Activated CD4-positive, CD25-positive, alpha-beta regulatory T cell treated with anti-CD3 and anti-CD28 coated beads, Interleukin-2, amount 50 U/mL, for 16 hours (primary cell): ENCODE measurements at places on chromosomes 13 and 19.
A peak's percentile ranks its signal among the peaks of the same experiment; 100 is the strongest.

- no peak for DNase-seq
Observed at GRCh38 chr13:114261328-114261965, 20.0 kb upstream of the UPF3A start.

DNA sequence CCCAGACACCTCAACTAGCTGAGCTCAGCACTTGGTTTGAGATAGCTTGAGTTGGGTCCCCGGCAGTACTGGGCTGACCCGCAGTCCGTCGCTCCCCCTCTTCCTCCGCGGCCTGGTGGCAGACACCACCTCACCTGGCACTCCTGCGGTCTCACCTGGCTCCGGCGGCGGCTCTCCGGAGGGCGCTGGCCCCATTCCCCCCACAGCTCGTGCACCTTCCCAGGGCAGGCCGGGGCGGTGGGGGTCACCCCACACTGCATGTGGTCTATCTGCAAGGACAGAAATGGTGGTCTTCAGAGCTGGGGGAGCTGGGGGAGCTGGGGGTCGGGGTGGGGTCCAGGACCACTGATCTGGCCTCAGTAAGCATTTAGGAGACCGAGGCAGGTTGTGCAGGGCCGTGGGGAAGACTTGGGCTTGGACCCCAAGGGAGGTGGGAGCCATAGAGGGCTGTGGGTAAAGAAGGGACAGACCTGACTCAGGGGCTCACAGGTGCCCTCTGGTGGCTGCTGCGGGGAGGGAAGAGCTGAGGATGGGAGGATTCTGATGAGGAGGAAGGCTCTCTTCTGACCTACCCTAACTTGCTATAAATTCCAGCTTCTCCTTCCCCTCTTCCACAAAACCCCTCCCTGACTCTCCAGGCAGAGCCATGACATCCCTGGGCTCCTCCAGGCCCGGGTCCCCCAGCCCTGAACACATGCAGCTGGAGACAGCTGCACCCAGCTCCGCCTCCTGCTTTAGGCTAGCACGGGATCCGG, 6.7 kb upstream of the PLIN4 start:
- peak; percentile 44 for DNase-seq

GRCh38 chr19:57105976-57106721, 13.6 kb upstream of the USP29 start:
- no peak for DNase-seq

DNA sequence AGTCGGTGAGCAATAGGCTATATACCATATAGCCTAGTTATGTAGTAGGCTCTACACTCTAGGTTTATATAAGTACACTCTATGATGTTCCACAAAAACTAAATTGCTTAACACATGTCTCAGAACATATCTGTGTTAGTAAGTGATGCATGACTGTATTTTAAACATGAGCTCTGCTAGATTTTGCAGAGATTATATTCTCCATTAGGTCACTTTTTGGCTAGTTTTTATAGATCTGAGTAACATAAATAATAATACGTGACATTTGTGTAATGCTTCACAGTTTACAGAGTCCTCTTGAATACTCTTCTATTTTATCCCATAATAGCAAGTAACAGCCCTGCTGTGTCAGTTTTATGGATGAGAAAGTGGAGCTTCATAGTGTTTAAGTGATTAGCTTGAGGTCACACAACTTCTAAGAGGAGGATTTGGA, 47.8 kb downstream of the NDFIP2 start:
- DNase-seq = no peak

DNA sequence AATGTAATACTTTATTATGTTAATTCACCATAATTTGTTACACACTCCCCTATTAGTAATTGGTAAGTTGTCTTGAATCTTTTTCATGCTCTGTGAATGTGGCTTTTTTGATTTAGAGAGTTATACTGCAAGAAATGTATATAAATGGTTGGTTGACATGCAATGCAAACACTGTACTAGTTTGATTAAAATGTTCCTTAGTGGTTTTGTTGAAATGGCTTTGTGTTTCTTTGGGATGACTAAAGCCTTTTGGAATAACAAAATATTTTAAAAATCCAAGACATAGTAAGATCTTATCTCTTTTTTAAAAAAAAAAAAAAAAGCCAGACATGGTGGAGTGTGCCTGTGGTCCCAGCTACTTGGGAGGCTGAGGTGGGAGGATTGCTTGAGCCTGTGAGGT, 10.5 kb downstream of the LAMP1 start:
- DNase-seq = no peak

DNA sequence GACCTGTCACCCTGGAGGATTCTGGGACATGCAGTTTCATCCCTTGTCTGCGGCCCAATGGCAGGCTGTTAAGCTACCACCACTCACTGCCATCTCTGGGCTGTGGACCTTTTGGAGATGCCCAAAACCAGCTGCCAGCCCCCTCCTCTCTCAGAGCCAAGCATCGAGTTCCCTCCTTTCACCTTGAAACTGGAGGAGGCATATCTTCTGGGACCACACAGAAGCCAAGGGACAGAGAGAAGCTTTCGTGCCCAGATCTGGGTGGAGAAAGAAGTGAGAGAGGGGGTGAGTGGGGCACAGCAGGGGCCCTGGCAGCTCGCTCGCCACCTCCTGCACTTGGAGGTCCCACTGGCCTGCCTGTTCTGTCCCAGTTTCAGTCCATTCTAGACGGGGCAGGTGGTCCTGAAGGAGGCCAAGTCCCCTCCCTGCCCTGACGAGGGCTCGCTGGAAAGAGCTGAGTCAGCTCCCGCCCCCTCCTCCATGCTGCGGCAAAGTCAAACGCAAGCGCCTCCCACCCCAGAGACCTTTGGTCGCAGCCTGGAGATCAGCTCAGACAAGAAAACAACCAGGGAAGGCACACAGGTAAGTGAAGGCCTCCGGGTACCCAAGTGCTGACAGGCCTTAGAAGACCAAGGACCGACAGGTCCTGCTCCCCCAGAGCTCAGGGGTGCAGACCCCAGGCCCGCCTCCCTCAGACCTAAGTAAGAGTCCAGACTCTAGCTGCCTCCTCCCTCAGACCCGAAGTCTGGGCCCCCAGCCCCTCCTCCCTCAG, 3.8 kb downstream of the BCAT2 start:
- no peak for DNase-seq

- DNase-seq = no peak
Observed at GRCh38 chr13:74289107-74289506, 154.9 kb upstream of the KLF12 start.

DNA sequence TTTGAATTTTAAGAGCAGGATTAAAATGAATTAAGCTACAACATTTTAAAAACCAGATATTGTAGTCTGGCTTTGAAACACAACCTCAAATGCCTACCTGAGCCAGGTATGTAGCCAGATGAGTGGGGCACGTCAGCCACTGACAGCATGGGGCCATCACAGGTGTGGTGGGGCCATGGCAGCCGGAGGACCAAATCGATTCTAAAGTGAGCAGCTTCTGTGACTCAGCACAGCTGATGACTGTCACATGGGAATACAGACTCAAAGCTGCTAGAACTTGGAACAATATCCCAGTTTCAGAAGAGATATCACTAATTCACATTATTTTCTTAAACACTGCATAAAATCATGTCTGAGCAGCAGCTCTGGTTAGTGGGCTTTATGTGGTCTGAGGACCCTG, 52.8 kb downstream of the SERP2 start:
- no peak for DNase-seq

GRCh38 chr19:19551853-19552192, 13.8 kb downstream of the CILP2 start:
- no peak for DNase-seq

DNA sequence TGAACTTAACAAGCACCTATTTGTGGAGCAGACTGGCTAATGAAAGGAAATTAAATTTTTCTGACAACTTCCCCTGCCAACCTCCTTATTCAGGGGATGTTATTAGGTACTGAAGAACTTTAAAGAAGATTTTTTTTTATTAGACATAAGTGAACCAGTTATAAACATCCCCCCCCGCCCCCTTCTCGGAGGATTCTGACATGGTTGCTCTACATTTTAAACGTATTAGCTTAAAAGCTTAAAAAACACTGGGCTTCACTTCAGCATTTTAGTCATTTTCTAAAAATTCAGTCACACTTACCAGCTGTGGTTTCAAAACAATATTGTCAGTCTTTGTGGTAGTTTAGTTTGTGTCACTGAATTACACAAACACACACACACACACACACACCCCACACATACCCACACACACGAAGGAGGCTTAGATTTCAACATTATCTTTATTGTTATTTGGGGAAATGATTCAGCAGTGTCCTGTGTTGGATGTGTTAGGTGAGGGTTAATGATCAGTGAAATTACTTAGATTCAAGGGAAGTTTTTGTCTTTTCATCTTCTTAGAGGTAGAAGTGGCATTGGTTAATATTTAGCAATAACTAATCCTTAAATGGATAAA, 145.7 kb downstream of the PCCA start:
- no peak for DNase-seq

DNA sequence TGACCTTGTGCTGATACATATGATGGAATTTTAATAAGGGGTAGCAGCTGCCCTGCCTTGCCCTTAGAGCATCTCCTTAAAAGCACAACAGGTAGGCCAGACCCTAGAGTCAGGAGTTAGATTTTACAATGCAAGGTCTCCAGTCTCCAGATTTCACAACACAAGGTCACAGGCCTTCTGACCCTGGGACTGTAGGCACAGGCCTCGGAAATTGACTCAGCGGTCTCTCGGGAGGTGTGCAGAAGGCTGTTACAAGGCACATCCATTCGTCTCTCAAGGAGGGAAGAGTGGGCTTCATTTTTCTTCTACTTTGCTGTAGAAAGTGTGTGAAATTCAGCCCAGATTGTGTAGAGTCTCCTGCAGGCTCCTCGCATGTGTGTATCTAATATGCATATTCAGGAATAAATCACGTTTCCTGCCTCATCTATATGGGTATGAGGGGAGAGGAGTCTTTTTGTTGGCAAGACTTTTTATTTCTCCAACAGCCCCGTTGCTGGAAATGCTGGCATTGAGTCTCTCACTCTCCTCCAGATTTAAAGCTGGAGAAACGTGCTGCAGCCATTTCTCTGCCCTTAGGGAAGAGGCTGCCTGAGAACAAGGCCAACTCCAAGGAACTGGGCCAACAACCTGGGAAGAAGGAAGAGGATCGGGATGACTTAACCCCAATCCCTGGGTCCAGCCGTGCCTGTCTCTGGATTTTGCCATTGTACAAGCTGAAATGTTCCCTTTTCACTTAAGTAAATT, 24.5 kb downstream of the UQCRFS1 start:
- no peak for DNase-seq

GRCh38 chr19:12194827-12195731, 32.2 kb downstream of the ZNF136 start:
- DNase-seq = peak; percentile 40

- no peak for DNase-seq
Observed at GRCh38 chr13:71290963-71291841, 575.8 kb downstream of the DACH1 start.

DNA sequence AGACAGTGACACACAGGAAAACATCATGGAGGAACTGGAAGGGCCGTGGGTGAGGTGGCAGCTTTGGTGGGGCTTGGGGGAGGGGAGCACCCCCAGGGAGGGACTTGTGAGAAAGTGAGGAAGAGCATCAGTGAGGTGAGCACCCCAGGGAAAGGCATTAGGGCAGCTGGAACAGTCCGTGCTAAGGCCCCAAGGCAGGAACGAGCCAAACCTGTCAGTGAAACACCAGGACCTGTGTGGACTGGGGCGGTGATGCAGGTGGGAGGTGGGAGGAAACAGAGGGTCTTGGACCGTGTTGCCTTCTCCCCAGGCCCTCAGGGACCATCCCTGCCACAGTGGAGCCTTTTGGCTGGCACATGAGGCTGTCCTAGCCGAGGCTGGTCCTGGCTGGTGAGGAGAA, 17.3 kb upstream of the SLC7A10 start:
- DNase-seq = no peak

DNA sequence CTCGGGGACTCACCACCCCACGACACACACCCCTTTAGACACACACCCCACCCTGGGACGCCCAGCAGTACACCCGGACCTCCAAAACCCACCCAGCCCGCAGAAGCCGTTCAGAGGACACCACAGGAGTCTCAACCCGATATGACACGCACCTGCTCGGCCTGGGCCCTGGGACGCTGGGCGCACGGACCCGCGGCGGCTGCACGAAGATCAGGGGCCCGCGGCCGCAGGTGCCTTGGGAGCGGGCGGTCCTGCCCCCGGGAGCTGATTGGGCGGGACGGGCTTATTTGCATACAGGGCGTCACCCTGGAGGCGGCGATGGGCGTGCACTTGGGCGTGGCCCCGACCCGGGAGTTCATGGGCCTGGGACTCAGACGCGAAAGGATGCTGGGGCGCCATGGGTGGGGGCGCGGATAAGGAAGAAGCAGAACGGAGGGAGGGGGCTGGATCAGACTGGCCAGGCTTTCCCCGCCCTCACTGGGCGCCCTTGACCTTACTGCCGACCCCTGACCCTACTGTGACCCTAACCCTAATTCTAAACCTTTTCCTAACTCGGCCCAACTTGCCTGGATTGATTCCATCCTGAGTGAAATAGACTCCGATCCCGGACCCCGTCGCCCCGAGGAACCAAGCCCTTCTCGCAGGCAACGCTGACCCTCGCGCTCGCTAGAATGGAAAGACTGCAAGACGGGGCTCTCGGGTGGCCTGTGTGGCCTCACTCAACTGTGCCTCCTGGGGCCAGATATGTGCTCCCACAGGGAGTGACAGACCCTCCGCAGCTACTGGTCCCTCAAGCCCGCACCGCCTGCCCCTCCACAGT, at the start of gene MEF2B:
MEF2B (minus strand) TSS at position 211 of the 820 bp plus-strand sequence. CDS start 19,528 bp downstream, outside the sequence.
- peak; percentile 52 for DNase-seq

DNA sequence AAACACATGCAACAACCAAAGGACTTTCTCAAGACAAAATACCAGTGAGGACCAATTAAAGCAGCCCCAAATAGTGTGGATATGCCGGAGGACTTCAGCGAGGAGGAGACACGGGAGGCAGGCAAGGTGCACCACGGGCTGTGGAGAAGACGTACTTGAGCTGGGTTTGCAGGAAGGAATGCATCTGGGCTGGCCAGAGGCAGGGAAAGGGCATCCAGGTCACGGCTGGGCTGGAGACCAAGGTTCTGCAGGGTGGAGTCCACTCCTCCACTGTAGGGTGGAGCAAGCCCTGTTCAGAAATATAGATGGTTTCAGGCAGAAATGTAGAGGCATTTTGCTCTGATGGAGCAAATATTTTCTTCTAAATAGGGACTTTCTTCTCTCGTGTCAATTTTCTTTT, 36.6 kb upstream of the MEDAG start:
- no peak for DNase-seq

DNA sequence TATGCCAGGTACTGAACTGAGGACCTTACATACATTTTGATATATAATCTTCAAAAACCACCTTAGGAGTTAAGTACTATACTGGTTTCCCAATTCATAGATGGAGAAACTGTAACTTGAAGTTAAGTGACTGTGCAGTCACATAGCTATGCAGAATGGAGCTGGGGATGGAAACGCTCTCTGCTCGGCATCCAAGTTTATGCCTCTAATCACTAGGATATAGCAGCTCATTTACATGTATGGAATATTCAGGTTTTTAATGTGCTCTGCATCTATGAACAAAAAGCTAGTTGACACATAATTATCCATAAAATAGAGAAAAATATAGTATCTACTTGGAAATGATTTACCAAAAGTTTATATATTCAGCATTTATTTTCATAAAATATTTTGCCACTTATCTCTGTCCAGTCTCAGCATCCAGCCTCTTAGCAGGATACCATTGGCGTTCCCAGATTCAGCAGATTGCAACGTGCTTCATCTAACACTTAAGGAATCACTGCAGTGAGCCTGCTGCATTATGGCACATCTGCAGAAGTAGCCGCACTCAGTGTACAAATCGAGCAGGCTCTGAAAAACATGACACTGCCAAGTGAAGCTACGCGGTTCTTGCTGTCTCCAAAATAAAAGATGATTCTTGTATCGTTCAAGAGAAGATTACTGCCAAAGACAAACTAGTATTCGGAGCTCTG, 70.4 kb downstream of the MRPL57 start:
- no peak for DNase-seq
